Stimulated activated effector memory CD8-positive, alpha-beta T cell treated with anti-CD3 and anti-CD28 coated beads, Interleukin-12 subunit alpha, Interleukin-12 subunit beta, amount 100 ng/mL, for 72 hours (primary cell): ENCODE measurements at places on chromosomes 5 and 9.

DNA sequence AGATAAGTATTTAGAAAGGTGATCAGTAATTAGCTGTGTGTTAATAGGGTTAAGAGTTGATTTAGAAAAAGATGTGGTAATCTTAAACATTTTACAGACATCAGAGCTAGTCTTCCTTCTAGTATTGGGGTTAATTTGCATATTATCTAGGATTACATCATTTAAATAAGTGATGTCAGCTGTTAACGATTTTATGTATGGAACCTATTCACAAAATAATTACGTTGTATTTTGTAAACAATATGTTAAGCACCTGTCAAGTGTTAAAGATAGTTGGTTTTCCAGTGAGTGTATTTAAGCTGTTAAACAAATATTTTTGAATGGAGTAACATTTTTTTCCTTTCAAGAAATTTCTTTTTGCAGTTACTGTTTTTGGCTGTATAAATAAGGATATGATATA lies 2.2 kb downstream of the DCP2 start:
- DNase-seq = no peak

DNA sequence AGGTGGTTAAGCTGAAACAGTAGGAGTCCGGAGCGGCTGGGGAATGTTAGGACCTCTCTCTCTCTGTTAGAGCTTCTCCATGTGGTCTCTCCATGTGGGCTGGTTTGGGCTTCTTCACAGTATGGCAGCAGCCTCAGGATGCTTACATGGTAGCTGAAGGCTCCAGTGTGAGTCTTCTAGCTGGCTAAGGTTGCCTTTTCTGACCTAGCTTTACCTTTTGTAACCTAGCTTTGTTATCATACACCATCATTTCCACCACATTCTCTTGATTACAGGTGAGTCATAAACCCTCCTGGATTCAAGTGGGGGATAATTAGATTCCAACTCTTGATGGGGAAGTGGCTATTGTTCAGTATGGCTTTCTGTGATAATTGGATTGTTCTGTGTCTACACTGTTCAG lies 98.5 kb downstream of the MTREX start:
- no peak for DNase-seq

- DNase-seq = no peak
These were observed 13.9 kb downstream of the LHFPL2 start for GRCh38 chr5:78634634-78635033.

DNA sequence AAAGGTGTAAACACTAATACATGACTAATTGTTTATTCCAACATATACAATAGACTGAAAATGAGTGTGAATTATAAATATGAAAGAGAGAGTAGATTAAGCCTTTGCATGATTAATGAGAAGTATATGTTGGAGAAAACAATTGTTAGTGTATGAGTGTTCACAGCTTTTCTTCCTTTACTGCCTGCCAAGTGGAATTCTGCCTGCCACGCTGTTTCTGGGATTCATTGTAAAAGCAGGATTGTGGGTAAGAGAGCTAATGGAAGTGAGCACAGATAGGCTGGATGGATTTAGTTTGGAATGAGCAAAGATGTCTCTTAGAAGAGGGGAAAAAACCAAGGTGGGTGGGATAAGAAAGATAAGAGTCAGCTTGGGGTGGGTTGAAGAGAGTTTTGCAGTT lies 129.6 kb upstream of the NMUR2 start:
- DNase-seq = no peak

GRCh38 chr9:4879115-4879558 lies 86.4 kb downstream of the RCL1 start:
- no peak for DNase-seq

- DNase-seq = no peak
These were observed 134.8 kb downstream of the TMEM174 start for GRCh38 chr5:73307645-73308355.

GRCh38 chr9:96150324-96151227 lies 151.4 kb downstream of the HSD17B3 start:
- DNase-seq = peak; percentile 81

GRCh38 chr5:132751444-132751843 lies 4.2 kb downstream of the CCNI2 start:
- no peak for DNase-seq

- DNase-seq = no peak
These were observed 106.1 kb downstream of the THBS4 start for GRCh38 chr5:80141147-80141671.

DNA sequence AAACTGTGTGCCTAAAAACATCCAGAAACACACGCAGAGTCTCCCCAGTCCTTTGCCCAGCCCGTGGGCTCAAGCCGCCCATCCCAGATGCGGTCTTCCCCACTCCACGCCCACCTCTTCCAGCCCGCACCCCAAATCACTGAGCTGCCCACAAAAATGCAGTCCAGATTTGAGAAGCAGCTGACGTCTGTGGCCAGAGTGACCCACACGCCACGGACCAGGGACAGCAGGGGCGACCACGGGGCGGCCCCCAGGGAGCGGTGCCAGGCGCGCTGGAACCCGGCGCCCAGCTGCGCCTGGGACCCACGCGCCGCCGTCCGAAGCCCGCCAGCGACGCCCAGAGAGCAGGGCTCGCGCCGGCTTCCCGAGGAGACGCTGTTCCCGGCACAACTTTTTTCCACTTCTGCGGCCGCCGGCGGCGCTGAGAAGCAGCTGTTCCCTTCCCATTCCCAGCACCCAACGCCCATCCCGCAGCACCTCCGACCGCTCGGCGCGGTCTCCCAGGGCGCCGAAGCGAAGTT lies 674 bp downstream of the LHFPL2 start:
- DNase-seq = no peak
